ENCODE measurements at places on chromosomes 3 and 15.

DNA sequence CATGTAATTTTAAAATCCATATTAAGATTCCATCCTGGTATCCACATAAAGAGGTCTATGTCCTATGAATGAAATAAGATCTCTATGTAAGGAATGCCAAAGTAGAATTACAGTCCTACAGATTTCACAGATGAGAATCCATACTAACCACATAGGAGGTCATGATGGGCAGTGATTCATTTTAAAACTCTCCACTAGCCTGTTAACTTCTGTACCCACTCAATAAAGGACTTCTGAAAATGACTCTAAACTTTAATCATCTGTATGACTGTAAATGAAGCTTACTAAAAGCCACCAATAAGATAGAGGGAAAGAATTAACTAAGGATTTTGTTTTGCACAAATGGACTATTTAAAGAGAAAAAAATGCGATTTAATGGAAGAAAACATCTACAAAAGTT lies 28.7 kb downstream of the MORC1 start:
- no peak for DNase-seq

- DNase-seq = no peak
Observed at GRCh38 chr15:65818927-65819562, 27.0 kb upstream of the DENND4A start.

DNA sequence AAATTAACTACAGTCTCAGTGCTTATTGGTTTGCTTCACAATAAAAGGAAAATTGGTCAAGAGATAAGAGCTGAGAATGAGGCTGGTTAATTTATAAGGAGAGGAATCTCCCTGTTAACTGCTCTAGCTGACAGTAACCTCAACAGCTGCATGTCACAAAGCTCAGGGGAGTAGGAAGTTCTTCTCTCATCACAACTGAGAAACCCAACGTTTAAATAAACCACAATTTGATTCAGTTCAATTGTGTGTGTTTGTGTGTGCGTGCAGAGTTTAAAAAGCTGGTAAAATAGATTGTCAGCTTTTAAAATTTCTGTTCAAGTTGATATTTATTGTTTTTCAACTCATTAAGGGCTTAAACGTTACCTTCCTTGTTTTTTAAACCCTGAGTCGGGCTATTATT lies 3.5 kb upstream of the TGFBR2 start:
- no peak for DNase-seq

DNA sequence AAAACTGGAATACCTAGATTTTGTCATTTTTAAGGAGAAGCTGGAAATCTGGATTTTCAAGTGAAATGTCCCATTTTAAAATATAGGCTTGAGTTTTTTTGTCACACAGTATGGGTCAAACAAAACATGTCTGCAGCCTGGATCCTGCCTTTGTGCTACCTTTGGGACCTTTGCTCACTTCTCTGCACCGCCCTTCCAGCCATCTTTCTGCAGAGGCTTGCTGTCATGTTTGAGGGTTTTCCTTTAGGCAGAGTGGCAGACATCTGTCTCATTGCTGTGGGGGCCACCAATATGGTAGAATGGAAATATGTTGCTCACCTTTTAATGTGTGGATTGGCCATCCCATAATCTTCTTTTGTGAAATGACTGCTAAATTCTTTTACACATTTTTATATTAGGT lies 136.3 kb downstream of the EEFSEC start:
- peak; percentile 12 for DNase-seq

- DNase-seq = no peak
Observed at GRCh38 chr3:55661571-55661970, 174.5 kb upstream of the WNT5A start.

DNA sequence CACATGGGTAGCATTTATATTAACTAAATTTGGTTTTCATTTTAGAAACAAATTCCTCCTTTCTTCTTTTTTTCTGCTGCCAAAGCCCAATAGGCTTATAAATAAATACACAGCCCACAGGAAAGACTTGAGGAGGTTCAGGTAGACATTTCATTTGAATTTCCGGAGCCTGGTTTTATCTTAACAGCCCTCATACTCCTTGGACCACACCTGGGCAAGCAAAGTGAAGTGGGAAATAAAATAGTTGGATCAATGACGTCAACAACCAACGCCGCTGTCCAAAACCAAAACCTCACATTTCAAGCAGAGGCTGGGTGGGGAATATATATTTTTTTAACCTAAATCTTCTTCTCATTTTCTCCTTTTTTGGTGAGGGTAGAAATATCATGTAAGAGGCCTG lies 53.2 kb downstream of the RFTN1 start:
- DNase-seq = no peak

- DNase-seq = no peak
Observed at GRCh38 chr3:83823095-83823494, 1135.7 kb upstream of the CADM2 start.

GRCh38 chr15:35142578-35142977 lies 57.5 kb upstream of the NANOGP8 start:
- no peak for DNase-seq

- DNase-seq = no peak
Observed at GRCh38 chr15:92417716-92418115, 24.0 kb downstream of the ST8SIA2 start.

Data from ecto neural progenitor cell (in vitro differentiated cells).